A549 treated with DMSO at 1 μM for 4 hours (cell line): ENCODE measurements at places on chromosomes 12 and 14. TPM values are rescaled to one million over a fixed set of nuclear protein-coding genes. Genes with fewer than 3 reads are reported as not detected.

The SLCO1B1 gene
- total RNA-seq, result 0.33 to 0.49 TPM (median 0.38 TPM) in 5 replicates

The KRT2 gene
- total RNA-seq, result 0.04 TPM in 1 of 5 replicates, not detected in the others

The EMC9 gene
- 50.9 to 61.8 TPM (median 56.9 TPM) in 5 replicates for total RNA-seq

The BCDIN3D gene
- 4.7 to 5.9 TPM (median 4.8 TPM) in 5 replicates for total RNA-seq

The ZBTB25 gene
- total RNA-seq, result 3.6 to 7.2 TPM (median 6.5 TPM) in 5 replicates

The FOXA1 gene
- 9.4 to 12.9 TPM (median 12.2 TPM) in 5 replicates for total RNA-seq

The NEUROD4 gene
- total RNA-seq, result not detected in 5 replicates

The SLC25A21 gene
- 0.39 to 1.5 TPM (median 0.94 TPM) in 5 replicates for total RNA-seq
